ENCODE measurements at places on chromosomes 6 and 20.

- DNase-seq: no peak
These were observed 46.6 kb downstream of the CDH22 start for GRCh38 chr20:46261456-46262253.

GRCh38 chr20:12090920-12091319, 173.2 kb downstream of the BTBD3 start:
- no peak for DNase-seq

GRCh38 chr6:61809004-61809595, 476.9 kb downstream of the KHDRBS2 start:
- no peak for DNase-seq

DNA sequence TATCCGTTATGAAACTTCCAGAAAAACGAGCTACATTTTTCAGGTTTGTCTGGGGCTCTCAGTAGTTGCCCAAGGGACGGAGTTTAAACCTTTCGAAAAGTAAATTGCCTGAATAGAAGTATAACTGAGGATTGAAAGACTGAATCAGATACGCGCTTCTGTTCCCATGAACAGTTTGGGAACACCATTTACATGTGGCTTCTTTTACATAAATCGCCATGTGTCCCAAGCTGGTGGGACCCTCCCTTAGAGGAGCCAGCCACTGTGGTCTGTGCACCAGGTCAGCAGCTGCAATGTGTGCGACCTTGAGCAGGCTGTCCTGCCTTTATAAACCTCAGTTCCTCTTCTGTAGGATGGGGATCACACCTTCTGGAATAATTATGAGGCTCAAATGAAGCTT, 11.0 kb downstream of the ENTPD6 start:
- no peak for DNase-seq

- no peak for DNase-seq
These were observed 31.0 kb downstream of the DAAM2 start for GRCh38 chr6:39822846-39823815.

DNA sequence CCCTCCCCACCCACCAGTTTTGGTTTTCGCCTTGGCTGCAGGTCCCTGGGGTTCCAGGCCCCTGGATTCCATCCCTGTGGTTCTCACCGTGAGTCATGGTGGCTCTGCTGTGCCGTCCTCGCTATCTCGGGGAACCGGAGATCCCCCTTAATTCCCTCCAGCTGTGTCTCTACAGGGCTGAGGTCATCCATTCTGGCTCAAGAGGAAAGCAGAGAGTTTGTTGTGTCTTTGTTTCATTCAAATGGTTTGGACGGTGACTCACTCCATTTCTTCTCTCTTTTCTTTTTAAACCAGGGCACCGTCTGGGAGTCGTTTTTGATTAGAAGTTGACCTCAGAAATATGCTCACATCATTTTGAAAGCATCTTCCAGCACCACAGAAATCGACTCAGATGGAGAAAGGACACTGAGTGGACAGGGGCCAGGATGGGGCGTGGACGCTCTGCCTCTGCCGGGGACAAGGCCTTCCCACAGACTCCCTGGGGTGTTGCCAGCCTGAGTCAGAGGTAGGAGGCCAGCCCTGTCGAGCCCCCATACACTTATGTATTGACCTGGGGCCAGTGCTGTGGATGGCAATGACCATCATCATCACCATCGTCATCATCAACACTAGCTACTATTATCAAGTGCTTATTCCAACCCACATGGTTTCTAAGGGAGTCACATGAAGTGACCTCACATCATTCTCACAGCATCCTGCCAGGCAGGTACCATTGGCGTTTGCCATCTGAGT, 176.2 kb downstream of the NFATC2 start:
- DNase-seq: peak; percentile 100

DNA sequence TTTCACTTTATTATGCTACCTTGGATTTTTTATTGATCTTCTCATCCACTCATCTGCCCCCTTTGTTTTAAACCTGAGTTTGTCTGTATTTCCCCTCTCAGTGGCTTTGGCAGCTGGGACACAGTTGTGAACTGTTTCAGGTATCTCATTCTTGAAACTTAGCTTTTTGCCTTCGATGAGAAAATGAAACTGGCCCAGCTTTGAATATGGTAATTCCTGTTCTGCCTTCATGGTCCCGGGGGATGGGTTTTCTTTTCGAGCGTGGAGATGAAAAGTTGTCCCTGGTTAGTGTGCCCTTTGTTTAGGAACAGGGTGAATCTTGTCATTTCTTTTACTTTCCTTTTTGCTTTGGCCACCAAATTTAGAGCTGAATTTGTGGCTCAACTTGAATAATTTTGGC, 25.6 kb downstream of the DHX35 start:
- no peak for DNase-seq

DNA sequence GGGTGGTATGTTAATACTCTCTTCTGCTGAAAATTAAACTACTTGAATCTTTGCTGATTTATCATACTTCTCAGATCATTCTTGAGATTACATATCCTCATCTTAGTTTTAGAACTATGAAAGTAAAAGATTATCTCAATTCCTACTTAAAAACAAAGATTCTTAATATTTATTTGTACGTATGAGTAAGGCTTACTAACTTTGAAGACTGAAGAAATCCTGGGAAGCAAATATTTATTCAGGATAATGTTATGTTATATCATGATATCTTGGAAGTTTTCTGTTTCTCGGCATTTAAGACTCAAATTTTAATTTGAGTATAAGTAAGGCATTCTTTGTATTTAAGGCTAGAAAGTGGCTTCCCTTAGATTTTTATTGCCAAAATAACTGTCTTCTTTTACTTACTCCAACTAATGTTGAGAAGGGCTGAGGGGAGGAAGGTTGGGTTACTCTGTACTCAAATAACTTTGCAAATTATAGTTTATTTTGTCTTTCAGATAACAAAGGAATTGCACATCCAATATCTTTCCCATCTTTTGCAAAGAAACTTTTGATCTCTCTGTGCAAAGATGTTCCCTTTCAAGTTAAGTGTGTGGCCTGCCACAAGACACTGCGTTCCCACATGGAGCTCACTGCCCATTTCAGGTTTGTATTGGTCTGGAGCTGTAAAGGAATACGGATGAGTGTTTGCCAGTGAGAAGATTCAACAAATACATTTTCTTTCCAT, 30.5 kb upstream of the BAG2 start:
- no peak for DNase-seq

DNA sequence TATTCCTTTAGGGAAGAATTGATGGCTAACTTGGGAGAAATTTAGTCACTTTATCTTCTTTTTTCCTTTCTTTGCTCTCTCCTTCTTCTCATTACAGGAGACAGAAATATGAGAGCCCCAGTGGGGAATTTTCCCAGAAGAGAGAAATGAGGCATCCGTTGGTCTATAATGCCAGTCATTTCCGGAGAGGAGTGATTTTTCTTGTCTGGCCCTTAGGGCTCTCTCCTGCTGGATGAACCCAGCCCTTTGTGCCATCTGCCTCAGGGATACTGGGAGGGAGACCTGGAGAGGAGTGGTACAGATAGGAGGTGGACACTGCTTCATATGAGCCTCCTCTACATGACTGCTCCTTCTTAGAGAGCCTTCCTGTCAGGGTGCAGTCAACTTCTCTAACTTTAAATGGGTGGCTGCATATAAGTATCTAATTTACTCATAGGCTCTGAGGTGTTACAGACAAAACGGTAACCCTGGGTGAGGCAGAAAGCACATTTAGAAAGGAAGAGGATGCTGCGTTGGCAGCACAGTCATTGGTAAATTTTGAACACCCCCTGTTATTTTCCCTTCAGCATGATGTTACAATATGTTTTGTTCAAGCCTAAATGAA, 21.9 kb downstream of the RIMS1 start:
- no peak for DNase-seq

GRCh38 chr6:70051197-70052124, 185.1 kb downstream of the COL19A1 start:
- no peak for DNase-seq

GRCh38 chr6:38975621-38976049, 72.9 kb upstream of the GLP1R start:
- no peak for DNase-seq

DNA sequence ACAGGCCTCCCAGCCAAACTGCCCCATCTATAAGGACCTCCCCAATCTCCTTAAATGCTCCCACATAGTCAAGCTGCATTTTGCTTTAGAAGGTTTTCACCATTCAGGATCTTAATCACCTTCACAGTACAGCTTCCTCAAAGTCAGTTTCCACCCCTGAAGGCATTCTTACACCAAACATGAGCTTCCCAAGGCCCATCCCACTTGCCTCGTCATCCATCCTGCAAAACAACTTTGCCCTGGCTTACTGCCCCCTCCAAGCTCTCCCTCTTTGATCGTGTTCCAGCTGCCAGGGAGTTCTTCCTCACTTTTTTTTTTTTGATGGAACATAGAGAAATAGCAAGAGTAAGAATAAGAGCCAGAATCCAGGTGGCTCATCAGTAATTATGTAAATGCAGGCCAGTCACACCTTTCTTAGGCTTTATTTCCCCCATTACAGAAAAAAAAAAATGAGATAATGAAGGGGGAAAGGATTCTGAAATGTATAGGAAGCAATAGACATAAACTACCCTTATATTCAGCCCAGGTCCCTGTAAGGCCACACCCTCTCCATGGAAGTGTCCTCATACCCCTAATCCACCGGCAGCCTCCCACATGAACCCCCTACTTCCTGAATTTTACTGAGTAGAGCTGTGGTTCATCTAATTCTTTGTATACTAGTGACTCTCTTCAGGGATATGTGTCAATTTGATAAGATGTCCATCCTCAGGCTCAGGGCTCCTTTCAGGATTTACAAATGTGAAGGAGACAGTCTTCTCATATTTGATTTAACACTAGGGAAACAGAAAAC, 12.7 kb downstream of the TRIM27 start:
- DNase-seq: no peak

DNA sequence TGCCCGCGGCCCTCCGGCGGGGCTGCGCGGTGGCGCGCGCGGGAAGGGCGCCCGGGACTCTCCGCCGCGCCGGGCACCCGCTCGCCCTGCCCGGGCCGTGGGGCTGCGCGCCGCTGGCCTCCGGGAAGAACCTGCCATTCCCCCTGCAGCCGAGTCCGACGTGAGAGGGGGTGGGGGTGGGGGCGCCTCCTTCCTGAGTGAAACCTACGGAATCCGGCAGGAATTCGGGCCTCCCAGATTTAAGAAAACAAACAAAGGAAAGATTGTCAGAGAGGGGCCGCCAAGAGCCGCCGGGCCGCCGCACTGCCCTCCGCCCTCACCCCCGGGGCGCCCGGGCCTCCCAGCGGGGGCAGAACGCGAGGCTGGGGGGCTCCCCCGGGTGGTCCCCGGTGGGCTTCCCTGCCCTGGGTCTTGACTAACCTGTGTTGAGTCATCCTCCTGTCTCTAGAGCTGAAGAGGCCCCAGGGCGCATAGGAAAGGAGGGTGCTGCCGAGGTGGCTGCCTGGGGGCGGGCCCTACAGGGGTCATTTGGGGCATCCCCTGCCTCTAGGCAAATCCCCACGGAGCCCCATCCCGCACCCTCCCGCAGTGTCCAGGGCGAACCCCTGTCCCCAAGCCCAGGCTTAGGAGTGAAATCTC, 42.2 kb upstream of the FOXP4 start:
- DNase-seq: peak; percentile 74

- DNase-seq: no peak
These were observed 113.9 kb downstream of the CRYBG1 start for GRCh38 chr6:106474466-106474865.

DNA sequence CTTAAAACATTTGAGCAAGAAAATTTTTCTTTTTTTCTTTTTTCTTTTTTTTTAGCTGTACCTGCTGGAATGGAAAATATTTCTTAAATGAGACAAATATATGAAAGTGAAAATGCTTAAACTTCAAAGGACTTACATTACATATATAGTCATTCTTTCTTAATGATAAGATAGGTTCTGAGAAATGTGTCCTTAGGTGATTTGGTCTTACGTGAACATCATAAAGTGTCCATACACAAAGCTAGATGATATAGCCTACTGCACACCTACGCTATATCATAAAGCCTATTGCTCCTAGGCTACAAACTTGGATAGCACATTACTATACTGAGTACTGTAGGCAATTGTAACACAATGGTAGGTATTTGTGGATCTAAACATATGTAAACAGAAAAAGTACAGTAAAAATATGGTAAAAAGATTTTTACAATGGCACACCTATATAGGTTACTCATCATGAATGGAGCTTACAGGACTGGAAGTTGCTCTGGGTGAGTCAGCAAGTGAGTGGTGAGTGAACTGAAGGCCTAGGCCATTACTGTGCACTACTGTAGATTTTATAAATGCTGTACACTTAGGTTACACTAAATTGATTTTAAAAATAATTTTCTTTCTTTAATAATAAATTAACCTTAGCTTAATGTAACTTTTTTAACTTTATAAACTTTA, 54.6 kb downstream of the RPP21 start:
- peak; percentile 7 for DNase-seq

DNA sequence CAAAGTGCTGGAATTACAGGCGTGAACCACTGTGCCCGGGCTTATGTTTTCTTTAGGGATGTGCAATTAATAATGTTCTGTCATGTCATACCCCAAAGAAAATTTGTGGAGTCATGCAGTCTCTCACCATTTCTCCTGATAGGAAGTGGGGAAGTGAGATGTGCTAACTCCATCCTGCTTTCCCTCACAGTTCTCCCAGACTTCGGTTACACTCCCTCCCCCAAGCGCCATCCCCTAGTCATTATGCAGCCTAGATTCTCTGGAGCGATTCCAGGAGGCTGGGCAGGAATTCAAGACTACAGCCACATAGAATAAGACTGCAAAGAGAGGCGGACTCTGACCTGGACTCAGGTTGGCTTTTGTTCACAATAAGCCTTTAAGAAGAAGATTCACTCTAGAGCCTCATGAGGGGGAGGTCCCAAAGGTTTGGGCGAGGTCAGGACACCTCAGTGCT, 271.4 kb downstream of the ALDH8A1 start:
- peak; percentile 93 for DNase-seq

GRCh38 chr6:111358454-111358853, 124.6 kb downstream of the REV3L start:
- DNase-seq: no peak

- peak; percentile 10 for DNase-seq
These were observed 277.6 kb upstream of the RNF217 start for GRCh38 chr6:124684621-124685020.

- no peak for DNase-seq
These were observed 22.3 kb upstream of the RSPO3 start for GRCh38 chr6:127096167-127096566.

DNA sequence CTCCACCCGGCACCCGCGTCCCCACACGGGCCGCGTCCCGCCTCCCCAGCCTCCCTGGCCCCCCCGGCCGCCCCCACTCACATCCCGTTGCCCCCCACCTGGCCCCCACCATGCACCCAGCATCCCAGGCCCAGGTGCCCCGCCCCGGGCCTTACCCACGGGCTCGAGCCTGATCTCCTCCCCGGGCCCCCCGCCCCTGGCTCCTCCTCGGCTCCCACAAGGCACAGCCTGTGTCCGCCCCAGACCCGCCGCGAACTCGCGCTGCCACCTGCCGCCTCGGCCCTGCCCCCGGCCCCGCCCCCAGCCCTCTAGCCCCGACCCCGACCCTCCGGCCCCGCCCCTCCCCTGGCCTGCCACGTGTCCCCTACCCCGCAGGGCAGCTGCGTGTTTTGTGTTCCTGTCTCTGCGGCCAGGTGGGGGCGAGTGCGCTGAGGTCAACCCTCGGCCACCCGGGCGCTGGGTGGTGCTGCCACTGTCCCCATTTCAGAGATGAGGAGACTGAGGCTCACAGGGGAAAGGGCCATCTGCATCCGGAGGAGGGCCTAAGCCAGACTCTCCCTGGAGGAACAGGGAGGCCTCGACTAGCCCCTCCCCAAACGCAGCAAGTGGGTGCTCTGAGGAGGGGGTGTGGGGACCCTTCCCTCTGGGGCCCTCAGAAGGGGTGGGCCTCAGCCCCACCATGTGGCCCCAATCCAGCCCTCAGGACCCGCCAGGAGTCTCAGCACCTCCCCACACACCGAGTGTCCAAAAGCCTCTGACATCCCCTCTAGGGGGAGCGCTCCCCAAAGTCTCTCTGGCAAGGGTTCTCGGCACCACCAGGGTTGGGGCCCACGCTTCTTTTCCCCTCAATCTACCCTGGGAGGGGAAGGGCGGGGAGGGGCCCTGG, 99.8 kb downstream of the TAF4 start:
- no peak for DNase-seq
